ENCODE measurements at places on chromosomes 6 and 20.

DNA sequence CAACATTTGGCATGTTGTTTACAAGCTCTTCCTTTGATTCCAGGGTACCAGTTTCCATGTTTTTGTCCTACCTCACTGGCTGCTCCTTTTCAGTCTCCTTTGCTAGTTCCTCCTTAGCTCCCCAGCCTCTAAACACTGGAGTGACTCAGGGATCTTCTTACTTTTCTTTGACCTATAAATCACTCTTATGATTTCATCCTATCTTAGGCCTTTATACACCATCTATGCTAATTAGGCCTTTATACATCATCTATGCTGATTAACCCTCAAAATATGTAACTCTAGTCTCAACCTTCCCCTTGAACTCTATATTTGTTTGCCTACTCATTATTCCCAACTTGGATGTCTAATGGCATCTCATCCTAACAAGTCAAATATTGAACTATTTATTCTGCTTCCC lies 9.5 kb downstream of the TMEM30A start:
- peak; percentile 61 for DNase-seq

- DNase-seq, result no peak
Observed at GRCh38 chr6:137222381-137222780, 3.2 kb upstream of the IFNGR1 start.

- DNase-seq, result no peak
Observed at GRCh38 chr6:158524311-158524710, 35.6 kb upstream of the TMEM181 start.

- DNase-seq, result peak; percentile 94
Observed at GRCh38 chr6:108737594-108738546, 110.4 kb upstream of the ARMC2 start.

- DNase-seq, result no peak
Observed at GRCh38 chr6:138811866-138812265, 16.0 kb downstream of the ECT2L start.

DNA sequence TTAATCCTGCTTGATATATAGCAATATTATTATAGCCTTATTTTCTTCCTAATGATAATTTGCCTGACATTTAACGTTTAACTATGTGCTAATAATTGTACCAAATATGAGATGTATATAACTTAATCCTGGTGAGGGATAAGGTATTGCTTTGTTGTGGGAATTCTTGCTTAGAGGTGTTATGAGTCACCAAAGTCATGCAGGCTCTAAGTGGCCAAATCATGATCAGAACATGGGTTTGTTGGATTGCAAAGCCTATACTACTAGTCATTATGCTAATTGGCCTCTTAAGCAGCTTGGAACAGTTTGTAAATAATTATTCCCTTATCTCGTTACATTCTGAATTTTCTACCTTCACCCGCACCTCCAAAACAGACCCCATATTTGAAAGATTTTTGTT lies 21.9 kb upstream of the C6orf141 start:
- no peak for DNase-seq

Data from AG09309 (cell line).